ENCODE measurements at places on chromosomes 2 and 18.

- DNase-seq, result no peak
Observed at GRCh38 chr2:227853204-227853629, 18.2 kb upstream of the DAW1 start.

- DNase-seq, result no peak
Observed at GRCh38 chr2:206824993-206825392, 59.6 kb downstream of the FASTKD2 start.

DNA sequence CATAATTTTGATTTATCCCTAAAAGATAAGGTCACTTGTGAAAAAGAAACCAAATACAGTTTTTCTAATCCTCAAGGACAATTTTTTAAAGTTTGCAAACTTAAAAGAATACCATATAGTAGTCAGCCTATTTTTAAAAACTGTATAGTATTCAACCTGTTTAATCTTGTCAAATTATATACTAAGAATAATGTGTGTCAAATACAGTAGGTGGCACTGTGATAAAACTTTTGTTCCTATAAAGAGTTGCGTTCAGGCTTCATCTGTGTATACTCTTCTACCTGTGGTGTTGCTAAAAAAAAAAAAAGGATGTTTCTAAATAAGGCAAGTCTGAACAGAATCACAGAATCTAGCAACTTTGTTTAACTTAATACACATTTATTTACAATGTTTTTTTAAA is 68.6 kb downstream of the CCDC138 start:
- DNase-seq, result peak; percentile 28

GRCh38 chr2:182043021-182043420 is 57.4 kb downstream of the PPP1R1C start:
- no peak for DNase-seq

- DNase-seq, result no peak
Observed at GRCh38 chr2:192146069-192147015, 48.4 kb downstream of the TMEFF2 start.

DNA sequence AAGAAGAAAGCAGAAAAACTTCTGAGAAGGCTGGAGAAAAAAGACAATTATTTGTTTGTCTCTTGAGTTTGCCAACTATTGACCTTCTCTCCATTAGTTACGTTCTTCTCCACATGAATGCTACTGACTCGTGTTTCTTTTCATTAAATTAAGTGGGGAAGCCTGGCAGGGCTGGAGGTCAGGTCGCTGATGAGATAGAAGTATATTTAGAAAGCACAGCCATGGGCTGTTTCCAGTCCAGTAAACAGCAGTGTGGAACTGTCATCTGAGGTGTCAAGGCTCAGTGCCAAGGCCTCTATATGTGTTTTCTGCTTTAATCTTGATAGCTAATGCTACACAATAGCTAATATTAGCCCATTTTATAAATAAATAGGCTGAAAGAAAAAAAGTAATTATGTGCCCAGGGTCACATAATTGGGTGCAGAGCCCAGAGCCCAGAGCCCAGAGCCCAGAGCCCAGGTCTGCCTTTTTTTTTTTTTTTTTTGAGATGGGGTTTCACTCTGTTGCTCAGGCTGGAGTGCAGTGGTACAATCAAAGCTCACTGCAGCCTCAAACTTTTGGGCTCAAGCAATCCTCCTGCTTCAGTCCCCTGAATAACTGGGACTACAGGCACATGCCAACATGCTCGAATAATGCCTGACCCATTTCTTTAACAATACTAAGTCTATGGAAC is 6.3 kb downstream of the MSGN1 start:
- DNase-seq, result no peak

Data from Jurkat, Clone E6-1 (cell line).